PC-9 (cell line): ENCODE measurements at places on chromosomes 2 and 18. TPM values are rescaled to one million over a fixed set of nuclear protein-coding genes. Genes with fewer than 3 reads are reported as not detected.

- no peak overlapping the region for H3K4me3 ChIP-seq
- peaks cover 55% of the 10 kb centered on the region for H3K27me3 ChIP-seq
- H3K4me1 ChIP-seq = peaks cover 16% of the 10 kb centered on the region
- no peaks in the 10 kb centered on the region for H3K36me3 ChIP-seq
- DNase-seq = peak; percentile 41
Observed at GRCh38 chr2:236991874-236992273, 93.8 kb upstream of the COPS8 start.

- DNase-seq = no peak
- H3K4me3 ChIP-seq = no peak overlapping the region
- H3K4me1 ChIP-seq = no peaks in the 10 kb centered on the region
- no peak overlapping the region for H3K27ac ChIP-seq
- H3K27me3 ChIP-seq = no peaks in the 10 kb centered on the region
Observed at GRCh38 chr18:7727361-7728076, 160.4 kb downstream of the PTPRM start.

DNA sequence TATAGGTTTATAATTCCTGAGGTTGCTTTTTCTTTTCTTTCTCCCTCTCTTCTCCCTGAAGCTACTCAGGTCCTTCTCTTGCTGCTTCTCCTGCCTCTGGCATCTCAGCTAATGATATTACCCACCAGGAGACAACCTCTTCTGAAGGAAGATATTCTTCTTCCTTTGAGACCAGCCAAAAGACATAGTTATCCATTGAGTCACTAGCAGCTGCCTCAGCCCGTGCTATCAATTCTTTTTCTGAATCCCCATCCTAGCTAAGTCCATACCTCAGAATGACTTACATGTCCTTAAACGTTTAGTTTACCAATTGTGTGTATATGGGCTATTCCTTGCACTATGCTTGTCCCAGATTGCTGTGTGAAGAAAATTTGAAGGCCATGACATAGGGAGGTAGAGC lies 25.0 kb upstream of the RNF103 start:
- H3K27me3 ChIP-seq = no peaks in the 10 kb centered on the region
- no peak overlapping the region for H3K4me3 ChIP-seq
- no peak for DNase-seq
- no peak overlapping the region for H3K27ac ChIP-seq
- H3K4me1 ChIP-seq = no peaks in the 10 kb centered on the region

Gene CXCR1
- total RNA-seq = not detected in 2 replicates

DNA sequence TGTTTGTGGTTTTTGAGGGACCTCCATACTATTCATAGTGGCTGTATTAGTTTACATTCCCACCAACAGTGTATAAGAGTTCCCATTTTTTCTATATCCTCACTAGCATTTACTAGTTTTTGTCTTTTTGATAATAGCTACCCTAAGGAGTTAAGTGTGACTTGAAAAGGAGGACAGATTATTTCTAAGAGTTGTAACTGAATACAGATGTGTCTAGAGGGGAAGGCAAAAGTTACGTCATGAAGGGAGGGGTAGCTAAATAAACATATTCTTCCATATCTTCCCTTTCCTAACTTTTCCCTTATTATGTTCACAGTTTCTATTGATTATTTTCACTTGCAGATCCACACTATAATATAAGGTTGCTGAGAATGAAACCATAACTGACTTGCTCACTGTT lies 1315.7 kb upstream of the ZEB2 start:
- no peak for DNase-seq
- H3K27ac ChIP-seq = no peak overlapping the region
- H3K36me3 ChIP-seq = no peaks in the 10 kb centered on the region
- H3K27me3 ChIP-seq = no peaks in the 10 kb centered on the region
- no peak overlapping the region for H3K4me3 ChIP-seq
- H3K4me1 ChIP-seq = no peaks in the 10 kb centered on the region

Gene SPDYA
- 1.9 and 3.0 TPM in 2 replicates for total RNA-seq

- DNase-seq = peak; percentile 95
- H3K36me3 ChIP-seq = no peaks in the 10 kb centered on the region
- H3K4me3 ChIP-seq = no peak overlapping the region
- H3K4me1 ChIP-seq = peaks cover 22% of the 10 kb centered on the region
- no peaks in the 10 kb centered on the region for H3K27me3 ChIP-seq
- H3K27ac ChIP-seq = peak overlapping the region; percentile 91
Observed at GRCh38 chr18:3037423-3037915, 24.5 kb upstream of the LPIN2 start.

- no peak overlapping the region for H3K4me3 ChIP-seq
- no peak for DNase-seq
- H3K4me1 ChIP-seq = no peaks in the 10 kb centered on the region
- H3K27ac ChIP-seq = no peak overlapping the region
- no peaks in the 10 kb centered on the region for H3K36me3 ChIP-seq
- peaks cover 16% of the 10 kb centered on the region for H3K27me3 ChIP-seq
Observed at GRCh38 chr2:21042708-21042957, 1.2 kb downstream of the APOB start.

GRCh38 chr2:174972924-174973323 lies 32.3 kb downstream of the CHN1 start:
- H3K36me3 ChIP-seq = no peaks in the 10 kb centered on the region
- H3K4me3 ChIP-seq = no peak overlapping the region
- H3K27ac ChIP-seq = no peak overlapping the region
- H3K27me3 ChIP-seq = no peaks in the 10 kb centered on the region
- no peak for DNase-seq

Gene SP140L
- total RNA-seq = 15.1 and 23.6 TPM in 2 replicates

GRCh38 chr2:134269972-134270735 lies 16.3 kb downstream of the MGAT5 start:
- no peaks in the 10 kb centered on the region for H3K4me1 ChIP-seq
- no peak overlapping the region for H3K4me3 ChIP-seq
- no peak overlapping the region for H3K27ac ChIP-seq

- H3K4me1 ChIP-seq = no peaks in the 10 kb centered on the region
- no peak overlapping the region for H3K27ac ChIP-seq
- DNase-seq = no peak
- H3K4me3 ChIP-seq = no peak overlapping the region
- 0 out of 2 replicates have a peak, but pooled peaks cover 5% of the 10 kb centered on the region for H3K27me3 ChIP-seq
Observed at GRCh38 chr2:199772035-199772976, 78.7 kb downstream of the FTCDNL1 start.

DNA sequence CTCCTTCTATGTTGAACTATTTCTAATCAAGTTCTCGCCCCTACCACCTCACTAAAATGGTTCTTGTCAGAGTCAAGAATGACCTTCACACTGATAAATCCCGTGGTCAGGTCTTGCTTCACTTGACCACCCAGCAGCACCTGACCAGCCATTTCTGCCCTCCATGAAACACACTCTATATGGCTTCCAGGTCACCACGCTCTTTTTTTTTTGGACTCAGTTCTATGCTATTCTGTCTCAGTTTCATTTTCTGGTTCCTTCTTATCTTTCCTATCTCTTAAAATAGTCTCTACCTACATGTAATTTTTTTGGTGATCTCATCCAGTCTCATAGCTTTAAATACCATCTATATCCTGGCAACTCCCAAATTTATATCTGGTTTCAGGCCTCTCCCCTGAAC lies 11.4 kb downstream of the EIF2AK3 start:
- no peaks in the 10 kb centered on the region for H3K36me3 ChIP-seq
- no peak overlapping the region for H3K4me3 ChIP-seq
- no peaks in the 10 kb centered on the region for H3K4me1 ChIP-seq
- H3K27ac ChIP-seq = no peak overlapping the region
- H3K27me3 ChIP-seq = no peaks in the 10 kb centered on the region
- no peak for DNase-seq

DNA sequence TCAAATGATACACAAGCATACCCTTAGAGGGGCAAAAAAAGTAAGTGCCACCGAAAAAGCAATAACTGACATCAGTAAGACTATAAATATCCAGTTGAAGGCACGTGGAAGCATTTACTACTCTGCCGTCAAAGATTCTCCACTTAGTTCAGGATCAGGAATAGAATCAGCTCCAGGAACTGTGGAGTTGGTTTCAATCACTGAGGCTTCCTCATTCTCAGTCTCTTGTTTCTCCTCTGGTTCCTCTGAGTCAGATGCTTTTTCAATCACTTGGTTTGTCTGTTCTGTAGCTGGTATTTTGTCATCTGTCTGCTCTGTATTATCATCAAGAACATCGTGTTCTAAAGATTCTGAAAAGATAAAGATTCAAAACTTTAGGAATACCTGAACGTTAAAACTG lies 72.2 kb downstream of the LNPK start:
- peak; percentile 14 for DNase-seq
- H3K4me1 ChIP-seq = peaks cover 18% of the 10 kb centered on the region
- H3K36me3 ChIP-seq = peaks cover 8% of the 10 kb centered on the region
- H3K4me3 ChIP-seq = no peak overlapping the region

Gene TMEM198
- 3.6 and 5.8 TPM in 2 replicates for total RNA-seq

DNA sequence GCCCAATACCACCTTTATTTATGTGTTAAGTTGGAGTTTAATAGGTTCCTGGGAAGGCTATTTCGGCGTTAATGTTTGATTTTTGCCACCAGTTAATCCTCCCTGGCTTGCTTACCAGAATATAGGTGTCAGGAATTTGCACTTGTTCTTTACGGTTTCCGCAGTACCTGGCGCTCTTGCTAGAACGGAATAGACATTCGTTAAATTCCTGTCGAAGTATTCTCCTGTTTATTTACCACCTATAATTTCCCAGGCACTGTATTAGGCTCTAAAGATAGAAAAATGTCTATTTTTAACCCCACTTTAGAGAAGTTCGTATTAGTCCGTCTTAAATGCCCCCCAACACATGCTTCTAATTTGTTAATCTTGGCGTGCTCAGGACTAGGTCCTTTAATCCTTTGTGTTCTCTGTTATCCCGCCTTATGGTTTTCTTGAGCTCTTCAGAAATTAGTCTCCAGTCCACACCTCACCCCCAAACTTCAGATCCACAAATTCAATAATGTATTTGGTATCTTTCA lies 575 bp downstream of the CCDC150 start:
- no peaks in the 10 kb centered on the region for H3K27me3 ChIP-seq
- no peak overlapping the region for H3K27ac ChIP-seq
- peak overlapping the region; percentile 91 for H3K4me3 ChIP-seq
- no peaks in the 10 kb centered on the region for H3K36me3 ChIP-seq

Gene IL36A
- not detected in 2 replicates for total RNA-seq

DNA sequence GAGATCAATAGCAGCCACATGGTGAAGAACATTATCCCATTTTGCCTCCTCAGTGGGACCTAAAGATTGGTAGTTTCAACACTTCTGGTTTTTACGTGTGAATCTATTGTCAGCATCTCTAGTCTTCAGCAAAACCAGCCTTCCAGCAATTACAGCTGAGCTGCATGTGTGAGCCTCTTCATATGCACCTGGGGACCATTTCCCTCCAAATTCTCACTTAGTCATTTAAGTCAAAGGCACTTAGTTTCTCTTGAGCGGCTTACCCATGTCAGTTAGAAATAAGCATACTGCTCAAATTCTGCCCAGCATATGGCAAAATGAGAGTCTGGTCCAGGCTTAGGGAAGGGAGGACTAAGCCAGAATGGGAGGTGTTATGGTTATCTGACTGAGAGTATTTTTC lies 99.7 kb upstream of the NXPH2 start:
- DNase-seq = no peak
- H3K27me3 ChIP-seq = no peaks in the 10 kb centered on the region
- H3K36me3 ChIP-seq = no peaks in the 10 kb centered on the region
- no peak overlapping the region for H3K27ac ChIP-seq
- H3K4me3 ChIP-seq = no peak overlapping the region
- no peaks in the 10 kb centered on the region for H3K4me1 ChIP-seq

Gene CD207
- total RNA-seq = not detected in 2 replicates

Gene SCYGR4
- not detected in 2 replicates for total RNA-seq

DNA sequence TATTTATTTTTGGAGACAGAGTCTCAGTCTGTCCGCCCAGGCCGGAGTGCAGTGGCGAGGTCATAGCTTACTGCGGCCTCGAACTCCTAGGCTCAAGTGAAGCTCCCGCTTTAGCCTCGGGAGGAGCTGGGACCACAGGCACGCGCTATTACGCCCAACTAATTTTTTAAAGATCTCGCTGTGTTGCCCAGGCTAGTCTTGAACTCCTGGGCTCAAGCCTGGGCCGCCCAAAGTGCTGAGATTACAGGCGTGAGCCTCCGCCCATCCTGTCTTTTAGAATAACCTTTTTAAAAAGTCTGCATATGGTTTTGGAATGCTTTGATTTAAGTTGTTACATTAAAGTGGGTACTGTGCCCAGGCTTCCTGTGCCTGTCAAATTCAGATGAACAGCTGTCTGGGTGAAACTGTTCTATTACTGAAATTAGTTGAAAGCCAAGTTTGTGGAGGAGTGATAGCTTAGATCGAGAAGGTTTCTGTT lies 944 bp downstream of the RAB3GAP1 start:
- peaks cover 26% of the 10 kb centered on the region for H3K4me1 ChIP-seq
- peak overlapping the region; percentile 87 for H3K4me3 ChIP-seq
- peaks cover 6% of the 10 kb centered on the region; the same call in 1 of the 2 replicates for H3K36me3 ChIP-seq
- H3K27ac ChIP-seq = no peak overlapping the region
- DNase-seq = no peak

- H3K27me3 ChIP-seq = peaks cover 52% of the 10 kb centered on the region
- no peaks in the 10 kb centered on the region for H3K36me3 ChIP-seq
- no peaks in the 10 kb centered on the region for H3K4me1 ChIP-seq
- no peak overlapping the region for H3K4me3 ChIP-seq
- DNase-seq = no peak
- no peak overlapping the region for H3K27ac ChIP-seq
Observed at GRCh38 chr2:239869272-239870155, 155.6 kb downstream of the NDUFA10 start.

Gene FBXO36
- 3.6 and 3.9 TPM in 2 replicates for total RNA-seq

- peaks cover 13% of the 10 kb centered on the region; the same call in 1 of the 2 replicates for H3K4me1 ChIP-seq
- H3K27me3 ChIP-seq = no peaks in the 10 kb centered on the region
- no peak for DNase-seq
- H3K36me3 ChIP-seq = no peaks in the 10 kb centered on the region
Observed at GRCh38 chr2:100655446-100655845, 92.7 kb downstream of the PDCL3 start.

- no peaks in the 10 kb centered on the region for H3K4me1 ChIP-seq
- no peak overlapping the region for H3K27ac ChIP-seq
- H3K36me3 ChIP-seq = 0 out of 2 replicates have a peak, but pooled peaks cover 8% of the 10 kb centered on the region
Observed at GRCh38 chr2:160139991-160140390, 60.1 kb downstream of the ITGB6 start.

Gene SLC5A7
- not detected in 2 replicates for total RNA-seq

Gene LYPD6
- total RNA-seq = 0.74 and 1.1 TPM in 2 replicates

DNA sequence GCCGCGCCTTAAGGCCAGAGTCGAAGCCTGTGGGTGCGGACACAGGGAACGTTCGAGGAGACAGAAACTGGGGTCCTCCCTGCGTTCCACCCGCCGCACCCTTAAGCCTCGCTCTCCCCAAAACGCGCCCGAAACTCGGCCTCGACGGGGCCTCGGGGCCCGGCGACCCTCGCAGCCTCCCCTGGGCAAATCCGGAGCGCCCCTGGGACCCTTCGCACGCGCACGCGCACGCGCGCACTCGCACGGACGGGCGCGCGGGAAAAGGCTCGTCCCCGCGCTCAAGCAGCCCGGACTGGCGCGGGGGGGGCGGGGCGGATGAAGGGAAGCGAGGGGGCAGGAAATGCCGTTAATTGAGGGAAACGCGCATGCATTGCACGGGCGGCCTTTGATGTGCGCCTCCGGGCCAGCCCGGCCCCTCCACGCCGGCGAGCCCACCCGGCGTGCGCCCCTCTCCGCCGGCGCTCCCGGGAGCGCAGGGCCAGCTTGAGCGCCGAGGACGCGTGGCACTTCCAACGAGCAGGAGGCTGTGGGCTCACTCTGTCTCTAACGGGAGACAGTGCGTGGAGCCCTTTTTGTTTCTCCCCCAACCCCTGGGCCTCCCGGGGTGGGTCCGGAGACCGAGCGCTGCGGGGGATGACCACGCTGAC lies 5.4 kb upstream of the SALL3 start:
- H3K27me3 ChIP-seq = peaks cover 45% of the 10 kb centered on the region
- no peaks in the 10 kb centered on the region for H3K4me1 ChIP-seq
- no peaks in the 10 kb centered on the region for H3K36me3 ChIP-seq
- H3K4me3 ChIP-seq = no peak overlapping the region
- DNase-seq = no peak
- no peak overlapping the region for H3K27ac ChIP-seq
